Type B pancreatic cell (in vitro differentiated cells): ENCODE measurements at places on chromosomes 3 and 15.

- no peak for DNase-seq
These were observed 439.7 kb downstream of the NTRK3 start for GRCh38 chr15:87816811-87817210.

DNA sequence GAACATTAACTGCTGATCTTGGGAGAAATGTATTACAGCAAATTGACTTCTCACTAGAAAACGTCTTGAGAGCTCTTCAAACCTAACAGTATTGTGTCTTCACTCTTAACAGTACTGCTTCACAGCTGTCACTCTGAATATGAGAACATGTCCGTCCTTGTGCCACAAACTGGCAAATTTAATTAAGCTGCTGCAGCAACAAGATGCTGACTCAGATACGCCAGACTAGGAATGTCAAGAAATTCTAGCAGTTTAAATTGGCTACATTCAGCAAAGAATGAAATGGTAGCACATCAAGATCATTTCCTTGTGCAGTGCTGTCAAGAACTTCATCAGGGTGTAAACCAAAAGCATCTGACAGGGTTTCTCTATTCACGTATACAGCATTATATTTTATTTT, 7.6 kb downstream of the ICE2 start:
- DNase-seq: no peak

DNA sequence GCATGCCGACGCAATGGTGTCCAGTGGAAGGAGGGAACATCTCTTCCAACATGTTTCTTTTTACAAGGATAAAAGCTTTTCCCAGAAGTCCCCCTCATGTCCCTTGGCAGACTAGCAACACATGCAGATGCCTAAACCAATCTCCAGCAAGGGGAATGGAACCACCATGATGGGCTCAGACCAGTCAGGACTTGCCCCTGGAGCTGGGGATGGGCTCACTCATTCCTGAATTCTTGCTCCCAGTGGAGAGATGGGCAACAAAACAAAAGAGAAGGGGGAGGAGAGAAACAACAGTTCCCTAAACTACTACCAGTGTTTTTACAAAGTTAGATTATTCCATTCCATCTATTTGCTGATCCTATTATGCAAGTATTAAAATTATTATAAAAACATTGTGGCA, 76.8 kb upstream of the OXTR start:
- no peak for DNase-seq

- no peak for DNase-seq
These were observed 20.6 kb downstream of the COPS2 start for GRCh38 chr15:49134683-49135341.

DNA sequence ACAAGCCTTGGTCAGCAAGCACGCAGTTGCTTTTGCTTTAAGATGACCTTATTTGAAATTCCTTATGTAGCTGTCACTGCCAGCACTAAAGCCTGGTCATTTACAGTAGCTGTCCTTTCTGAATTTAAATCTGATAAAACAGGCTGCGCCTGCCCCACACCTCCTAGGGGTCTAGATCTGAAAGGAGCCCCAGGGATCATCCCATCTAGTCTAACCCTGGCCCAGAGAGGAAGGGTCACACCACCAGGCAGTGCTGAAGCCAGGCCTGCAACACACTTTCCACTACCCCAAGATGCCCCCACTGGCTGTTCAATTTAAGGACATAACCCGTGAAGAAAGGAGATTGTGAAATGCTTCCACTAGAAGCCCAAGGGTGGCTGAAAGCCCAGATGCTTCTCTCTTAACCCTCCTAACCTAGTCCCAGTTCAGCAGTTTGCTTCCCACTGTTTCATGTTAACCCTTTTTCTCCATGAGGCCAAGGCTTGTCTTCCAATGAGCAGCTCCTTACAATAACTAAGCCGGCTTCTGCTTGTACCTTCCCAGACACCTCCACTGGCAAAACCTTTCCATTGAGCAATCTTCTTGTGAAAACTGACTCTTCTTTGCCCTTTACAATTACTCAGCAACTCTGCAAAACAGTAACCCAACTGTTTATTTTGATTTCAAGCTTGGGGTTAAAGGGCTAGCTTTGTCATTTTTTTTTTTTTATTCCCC, 198.9 kb upstream of the LPP start:
- DNase-seq: no peak

DNA sequence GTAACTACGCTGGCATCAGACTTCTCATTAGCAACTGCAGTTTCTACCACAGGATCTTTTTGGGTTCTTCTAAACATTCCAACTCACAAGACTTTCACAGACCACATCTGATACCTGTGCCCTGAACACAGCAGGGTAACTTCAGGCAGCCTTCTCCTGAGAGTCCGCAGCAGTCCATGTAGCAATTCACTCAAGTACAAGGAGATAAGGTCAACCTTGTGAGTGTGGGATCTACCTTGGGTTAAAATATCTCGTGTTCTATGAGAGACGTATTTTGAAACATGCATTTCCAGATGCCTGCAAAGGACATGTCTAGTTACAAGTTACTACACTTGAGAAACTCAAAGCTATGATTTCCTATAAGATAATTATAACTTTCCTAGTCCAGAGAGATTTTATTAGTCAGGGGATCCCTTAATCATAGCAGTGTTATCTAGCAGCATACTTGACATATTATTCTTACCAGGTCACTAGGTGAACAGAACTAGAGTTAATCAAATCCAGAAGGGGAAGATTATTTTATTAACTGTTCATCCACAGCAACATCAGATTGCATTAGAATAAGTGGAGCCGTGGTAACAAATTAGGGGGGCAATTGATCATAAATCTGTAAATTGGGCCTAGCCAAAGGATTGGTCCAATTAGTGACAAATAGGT, 66.4 kb downstream of the ASTE1 start:
- no peak for DNase-seq

DNA sequence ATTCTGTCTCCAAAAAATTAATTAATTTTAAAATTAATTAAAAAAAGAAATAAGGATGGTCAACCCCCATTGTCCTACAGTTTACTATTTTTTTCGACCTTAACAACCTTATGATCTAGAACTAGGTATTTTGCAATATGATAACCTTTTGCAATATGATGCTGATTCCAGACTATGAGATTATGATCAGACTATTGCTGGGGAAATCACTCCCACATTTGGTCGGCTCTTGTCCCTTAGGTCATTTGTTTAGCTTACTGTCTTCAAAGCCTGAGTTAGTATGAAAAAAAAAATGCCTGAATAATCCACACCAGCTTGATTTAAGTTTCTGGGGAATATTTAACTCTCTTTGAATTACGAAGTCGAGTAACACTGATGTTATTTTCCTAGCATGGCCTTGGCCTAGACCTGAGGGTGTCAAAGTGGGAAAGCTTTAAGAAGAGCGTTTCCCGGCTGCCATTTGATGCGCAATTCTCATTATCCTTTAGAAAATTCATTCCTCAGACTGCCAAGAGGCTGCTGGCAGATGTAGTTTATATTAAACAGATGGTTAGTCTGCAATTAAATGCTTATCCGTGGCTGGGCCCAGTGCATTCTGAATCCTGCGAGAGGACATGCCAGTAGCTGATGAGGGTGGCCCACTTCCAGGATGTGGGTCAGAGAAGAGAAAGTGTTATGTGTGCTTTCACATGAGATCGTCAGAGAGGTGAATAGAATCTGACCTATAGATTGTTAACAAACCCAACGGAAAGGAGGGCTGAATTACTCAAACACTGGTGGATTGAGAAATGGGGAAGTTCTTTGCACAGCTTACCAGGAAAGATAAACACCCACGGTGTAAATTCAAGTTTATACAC, 496.0 kb upstream of the THBS1 start:
- no peak for DNase-seq

DNA sequence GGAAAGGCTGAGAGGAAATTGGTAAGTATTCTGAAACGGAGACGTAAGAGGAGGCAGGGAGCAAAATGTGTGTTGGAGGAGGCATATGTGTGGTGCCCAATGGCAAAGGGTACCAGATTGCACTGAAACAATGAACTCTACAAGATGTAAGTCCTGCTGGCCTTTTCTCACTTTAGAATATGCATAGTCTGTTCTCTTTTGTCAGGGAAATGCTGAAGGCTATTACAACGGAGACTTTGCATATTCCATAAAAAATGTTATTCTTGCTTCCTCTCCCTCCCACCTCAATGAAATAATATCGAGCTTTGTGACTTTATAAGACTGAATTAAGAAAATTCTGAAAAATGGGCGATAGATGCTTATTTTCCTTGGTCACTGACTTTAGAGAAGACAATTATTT, 85.9 kb downstream of the PEX5L start:
- DNase-seq: no peak

DNA sequence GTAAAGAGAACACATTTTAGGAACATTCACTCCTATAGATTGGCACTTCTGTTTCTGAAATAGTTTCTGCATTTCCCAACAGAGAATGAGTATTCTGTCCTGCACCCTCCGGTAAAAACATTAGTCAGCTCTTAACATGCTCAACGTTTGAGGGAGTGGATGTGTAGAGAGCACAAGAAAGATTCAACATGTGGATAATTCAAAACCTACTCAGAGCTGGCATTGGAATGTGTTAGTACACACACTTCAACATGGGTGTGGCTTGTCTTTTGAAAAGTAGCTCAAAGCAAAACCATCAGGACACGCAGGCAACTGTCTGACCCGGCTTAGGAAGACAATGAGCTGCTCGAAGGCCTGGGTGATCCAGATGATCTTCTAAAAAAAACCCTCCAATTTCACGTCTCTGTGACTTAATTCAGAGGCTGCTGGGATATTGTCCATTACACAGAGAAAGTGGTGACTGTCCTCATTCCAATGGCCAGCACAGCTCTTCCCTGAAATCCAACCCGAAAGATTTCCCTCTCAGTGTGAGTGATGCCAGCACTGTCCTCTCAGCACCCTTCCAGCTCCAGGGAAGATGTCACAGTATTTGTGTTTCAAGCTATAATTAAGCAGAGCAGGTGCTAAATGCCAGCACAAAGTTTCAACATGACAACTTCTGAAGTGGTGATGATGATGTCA, 18.1 kb downstream of the FBN1 start:
- no peak for DNase-seq

- DNase-seq: peak; percentile 53
These were observed 228.9 kb downstream of the SNRPN start for GRCh38 chr15:25183581-25184251.

GRCh38 chr3:88617283-88617682, 467.5 kb downstream of the C3orf38 start:
- DNase-seq: no peak

- DNase-seq: no peak
These were observed 552.9 kb upstream of the SUCLG2 start for GRCh38 chr3:68207327-68207726.

DNA sequence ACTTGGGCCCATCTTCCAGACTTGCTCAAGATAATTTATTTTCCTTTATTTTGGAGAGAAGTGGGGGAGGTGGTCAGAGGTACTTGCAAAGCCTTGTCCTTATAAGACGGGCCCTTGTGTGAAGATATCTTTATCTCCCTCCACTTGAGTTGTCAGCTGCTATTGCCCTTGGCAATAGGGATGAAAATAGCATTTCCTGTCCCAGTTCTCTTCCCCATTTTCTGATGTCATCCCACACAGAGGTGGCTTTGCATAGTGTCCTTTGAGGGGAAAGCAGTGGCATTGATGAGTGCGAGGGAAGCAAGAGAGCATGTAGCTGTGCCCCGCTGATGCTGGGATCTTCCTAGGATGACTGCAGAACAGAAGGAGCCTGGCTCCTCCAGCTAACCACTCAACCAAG, 41.9 kb upstream of the TUBGCP5 start:
- DNase-seq: no peak

- no peak for DNase-seq
These were observed 139.0 kb upstream of the LIPC start for GRCh38 chr15:58292751-58293175.

- DNase-seq: no peak
These were observed 913 bp upstream of the SCN5A start for GRCh38 chr3:38650248-38650951.

GRCh38 chr15:62899090-62899493, 143.5 kb upstream of the TPM1 start:
- DNase-seq: no peak

DNA sequence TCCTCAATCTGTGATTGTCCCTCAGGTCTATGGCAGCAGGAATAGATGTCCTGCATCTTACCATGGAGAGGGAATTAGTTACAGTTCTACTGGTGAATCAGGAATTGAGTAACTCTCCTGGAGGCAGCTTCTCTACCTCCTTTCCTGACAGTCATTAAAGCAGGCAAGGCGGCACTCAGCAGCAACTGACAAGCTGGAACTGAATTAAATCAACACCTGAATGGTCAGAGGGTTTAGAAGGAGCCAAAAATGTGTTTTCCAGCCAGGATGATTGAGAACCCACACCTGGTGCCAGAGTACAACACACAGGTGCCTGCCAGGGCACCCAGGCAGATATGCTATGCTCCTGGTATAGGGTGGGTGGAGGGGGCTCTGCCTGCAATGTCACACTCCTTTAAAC, 43.1 kb upstream of the TIPARP start:
- DNase-seq: no peak

- DNase-seq: no peak
These were observed 12.0 kb upstream of the COL8A1 start for GRCh38 chr3:99626417-99626788.

- no peak for DNase-seq
These were observed 87.0 kb upstream of the MYO5C start for GRCh38 chr15:52382647-52383046.

DNA sequence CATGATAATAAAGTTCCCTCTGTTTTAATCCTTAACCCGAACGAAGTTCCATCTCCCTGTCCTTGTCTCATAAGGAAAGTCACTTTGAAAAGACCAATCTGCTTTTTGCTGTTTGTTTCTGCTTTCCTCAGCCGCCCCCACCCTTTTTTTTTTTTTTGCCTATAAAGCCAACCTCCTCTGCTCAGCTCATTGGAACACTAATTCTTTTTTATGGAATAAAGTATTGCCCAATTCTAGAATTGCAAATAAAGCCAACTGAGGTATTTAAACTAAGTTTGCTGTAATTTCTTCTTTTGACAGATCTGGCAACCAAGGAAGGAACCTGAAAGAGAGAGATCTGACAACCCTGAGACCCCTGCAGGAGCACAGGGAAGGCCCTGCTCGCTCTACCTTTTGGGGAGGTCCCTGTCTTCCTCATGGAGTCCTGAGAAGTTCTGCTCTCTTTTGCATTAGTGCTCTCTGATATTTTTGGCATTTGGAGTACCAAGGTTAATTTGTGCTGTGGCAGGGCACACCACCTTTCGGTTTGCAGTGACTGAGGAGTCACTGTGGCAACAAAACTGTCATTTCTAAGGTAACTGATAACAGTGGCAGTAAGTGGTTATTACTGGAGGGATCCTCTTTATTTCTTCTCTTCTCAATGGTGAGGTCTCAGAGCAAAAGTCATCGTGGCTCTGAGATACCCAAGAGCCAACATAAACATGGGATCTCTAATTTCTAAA, 35.2 kb upstream of the TRPM1 start:
- no peak for DNase-seq

GRCh38 chr3:50095352-50095998, 6.8 kb downstream of the RBM5 start:
- DNase-seq: no peak

DNA sequence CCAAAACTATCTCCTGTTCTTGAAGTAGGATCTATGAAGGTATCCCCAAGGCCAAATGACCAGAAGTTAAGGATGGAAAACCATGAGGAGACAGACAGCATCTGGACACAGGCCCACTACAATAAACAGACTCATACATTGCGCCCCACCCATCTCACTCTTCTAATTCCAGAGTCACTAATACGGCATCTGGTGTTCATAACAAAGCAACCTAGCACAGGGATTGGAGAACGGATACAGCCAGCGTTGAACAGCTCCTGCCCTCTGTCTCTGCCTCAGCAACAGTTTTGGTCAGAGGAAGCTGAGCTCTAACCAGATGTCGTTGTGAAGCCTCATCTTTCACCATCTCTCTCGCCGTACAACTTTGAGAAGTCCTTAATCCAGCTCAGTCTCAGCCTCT, 44.5 kb upstream of the CCDC80 start:
- DNase-seq: no peak

- no peak for DNase-seq
These were observed 4.8 kb upstream of the APEH start for GRCh38 chr3:49669352-49669751.
